Upper lobe of left lung (tissue), 6 donors: ENCODE measurements at places on chromosomes 1 and 21. TPM values are rescaled to one million over a fixed set of nuclear protein-coding genes. Genes with fewer than 3 reads are reported as not detected.
A peak's percentile ranks its signal among the peaks of the same experiment; 100 is the strongest.

The PPIH gene
- total RNA-seq: 18.2 TPM

- DNase-seq: no peak
Observed at GRCh38 chr1:156839426-156840109, 19.3 kb downstream of the INSRR start.

DNA sequence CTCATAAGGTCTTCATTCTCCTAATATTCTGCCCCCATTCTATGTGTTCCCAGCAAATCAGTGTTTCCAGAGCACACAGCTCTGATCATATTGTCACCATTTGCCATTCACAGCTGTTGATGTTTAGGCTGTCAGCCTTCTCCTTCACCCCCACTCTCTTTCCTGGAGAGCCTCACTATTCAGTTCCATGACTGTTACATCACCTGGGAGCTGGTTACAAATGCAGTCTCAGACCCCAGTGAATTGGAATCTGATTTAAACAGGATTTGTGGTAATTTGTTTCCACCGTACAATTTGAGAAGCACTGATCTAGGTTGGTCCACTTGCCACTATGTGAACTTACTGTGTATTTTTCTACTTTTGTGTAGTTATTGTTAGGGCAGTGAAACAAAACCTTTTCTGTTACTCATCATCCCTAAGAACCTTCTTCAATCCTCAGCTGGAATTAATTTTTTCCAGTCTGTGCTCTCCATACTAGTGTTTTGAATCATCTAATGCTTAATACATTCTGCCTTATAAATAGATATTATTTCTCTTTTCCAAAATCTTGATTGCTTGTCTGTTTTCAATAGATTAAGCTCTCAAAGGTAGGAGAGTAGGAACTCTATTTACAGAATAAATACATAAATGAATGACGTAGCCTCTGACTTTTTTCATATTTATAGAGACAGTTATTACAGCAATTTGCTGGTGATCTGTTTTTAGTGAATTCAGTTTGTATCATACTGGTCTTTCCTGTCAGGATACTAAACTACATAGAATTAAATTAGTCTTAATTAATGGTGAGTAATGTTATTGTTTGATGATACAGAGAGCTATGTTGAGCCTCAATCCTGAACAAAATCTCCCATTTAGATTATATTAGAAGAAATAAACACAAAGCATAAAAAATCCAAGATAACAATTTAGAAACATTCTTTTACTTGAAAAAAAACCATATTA lies 8.1 kb downstream of the SNX7 start:
- no peak for DNase-seq

DNA sequence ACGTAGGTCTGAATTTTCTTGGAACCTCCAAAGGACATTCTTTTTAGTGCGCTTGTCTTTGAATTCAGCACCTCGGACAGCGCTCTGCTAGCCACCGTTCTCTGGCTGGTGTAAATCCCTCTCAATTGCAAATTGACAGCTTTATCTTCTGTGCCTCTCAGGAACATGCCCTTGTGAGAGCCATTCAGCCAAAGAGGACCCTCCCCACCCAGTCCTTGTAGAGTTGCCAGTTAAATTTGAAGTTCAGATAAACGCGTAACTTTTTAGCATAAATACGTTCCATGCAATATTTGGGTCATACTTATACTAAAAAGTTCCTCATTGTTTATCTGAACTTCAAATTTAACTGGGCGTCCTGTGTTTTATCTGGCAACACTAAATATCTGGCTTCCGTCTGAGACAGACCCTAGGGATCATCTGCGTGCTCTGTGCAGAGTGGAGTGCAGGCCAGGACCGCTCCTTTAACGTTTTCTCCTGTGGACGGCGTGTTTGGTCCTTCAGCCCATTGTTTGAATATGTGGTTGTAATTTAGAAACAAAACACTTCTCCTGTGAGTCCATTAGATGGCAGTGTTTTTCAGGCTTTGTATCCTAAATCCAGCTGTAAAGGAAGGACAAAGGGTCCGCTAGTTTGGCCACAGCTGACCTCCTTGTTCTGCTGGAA lies 7.0 kb downstream of the KCNAB2 start:
- DNase-seq: peak; percentile 40
